ENCODE measurements at places on chromosomes 11 and 22. TPM values are rescaled to one million over a fixed set of nuclear protein-coding genes. Genes with fewer than 3 reads are reported as not detected.

The CD3D gene
- not detected for total RNA-seq

DNA sequence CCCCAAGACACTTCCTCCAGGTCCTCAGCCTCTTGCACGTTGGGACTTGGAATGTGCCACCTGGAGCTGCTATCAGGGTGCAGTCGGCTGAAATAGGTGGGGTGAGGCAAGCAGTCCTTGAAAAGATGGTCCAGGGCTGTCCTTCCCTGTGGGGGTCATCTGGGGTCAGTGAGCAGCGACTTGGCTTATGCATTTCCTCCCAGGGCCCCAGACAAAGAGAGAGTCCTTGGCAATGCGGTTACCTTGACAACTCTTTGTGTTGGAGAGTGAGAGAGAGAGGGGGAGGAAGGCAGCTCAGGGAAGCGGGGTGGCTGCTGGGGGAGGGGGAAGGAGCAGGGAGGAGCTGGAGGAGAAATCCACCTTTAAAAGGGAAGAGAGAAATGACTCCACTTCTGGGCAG, 93.8 kb downstream of the MIAT start:
- no peak for DNase-seq

GRCh38 chr11:35615921-35616900, 2.0 kb upstream of the FJX1 start:
- no peak for DNase-seq

DNA sequence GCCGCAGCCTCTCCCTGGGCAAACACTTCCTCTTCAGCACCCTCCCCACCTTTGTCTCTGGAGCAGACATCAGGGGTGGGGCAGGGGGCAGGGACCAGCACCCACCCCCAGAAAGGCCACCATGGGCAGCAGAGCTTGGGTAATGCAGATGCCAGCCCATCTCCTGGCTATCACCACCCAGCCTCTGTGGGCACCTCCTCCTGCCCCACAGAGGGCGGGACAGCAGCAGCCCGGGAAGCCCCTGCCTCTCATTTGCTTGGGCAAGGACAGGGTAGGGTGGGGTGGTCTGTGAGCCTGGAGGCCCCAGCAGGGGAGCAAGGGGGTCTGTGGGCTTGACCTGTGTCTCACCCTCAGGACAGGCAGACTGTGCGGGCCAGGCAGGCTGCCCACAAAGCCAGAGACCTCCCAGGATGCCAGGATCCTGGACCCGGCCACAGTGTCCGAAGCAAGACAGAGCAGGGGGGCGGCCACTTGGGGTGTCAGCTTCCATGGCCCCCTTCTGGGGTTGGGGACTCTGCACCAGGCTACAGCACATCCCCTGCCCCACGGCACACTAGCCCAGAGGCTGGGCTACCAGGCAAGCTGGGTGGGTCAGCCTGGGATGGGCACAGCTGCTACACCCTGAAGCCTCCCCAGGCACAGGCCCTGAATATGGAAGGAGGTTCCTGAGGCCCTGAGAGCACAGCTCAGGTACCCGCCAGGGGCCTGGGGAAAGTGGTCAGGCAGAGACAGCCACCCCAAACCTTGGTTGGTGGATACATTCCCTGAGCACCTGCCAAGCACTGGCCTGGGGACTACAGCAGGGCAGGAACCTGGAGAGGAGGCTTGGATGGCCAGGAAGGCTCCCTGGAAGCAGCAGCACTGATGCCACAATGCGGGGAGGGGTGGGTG, 4.5 kb downstream of the RNH1 start:
- DNase-seq = no peak

DNA sequence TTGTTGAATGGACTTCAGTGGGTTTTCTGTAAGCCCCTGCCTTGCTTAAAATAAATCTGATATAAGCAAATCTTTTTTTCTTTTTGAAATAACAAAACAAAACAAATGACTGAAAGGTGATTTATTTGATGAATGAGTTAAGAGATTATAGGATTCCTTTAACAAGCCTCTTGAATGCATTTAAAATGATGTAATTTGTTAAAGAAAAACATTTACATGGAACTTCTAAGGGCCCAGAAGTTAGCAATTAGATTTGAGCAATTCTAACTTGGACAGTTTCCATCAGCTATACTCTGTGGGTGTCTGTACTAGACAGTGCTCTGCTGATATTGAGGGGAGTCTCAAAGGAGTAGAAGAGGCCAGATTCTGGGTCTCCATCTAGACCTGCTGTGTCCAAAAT, 143.5 kb upstream of the RAG2 start:
- DNase-seq = no peak

DNA sequence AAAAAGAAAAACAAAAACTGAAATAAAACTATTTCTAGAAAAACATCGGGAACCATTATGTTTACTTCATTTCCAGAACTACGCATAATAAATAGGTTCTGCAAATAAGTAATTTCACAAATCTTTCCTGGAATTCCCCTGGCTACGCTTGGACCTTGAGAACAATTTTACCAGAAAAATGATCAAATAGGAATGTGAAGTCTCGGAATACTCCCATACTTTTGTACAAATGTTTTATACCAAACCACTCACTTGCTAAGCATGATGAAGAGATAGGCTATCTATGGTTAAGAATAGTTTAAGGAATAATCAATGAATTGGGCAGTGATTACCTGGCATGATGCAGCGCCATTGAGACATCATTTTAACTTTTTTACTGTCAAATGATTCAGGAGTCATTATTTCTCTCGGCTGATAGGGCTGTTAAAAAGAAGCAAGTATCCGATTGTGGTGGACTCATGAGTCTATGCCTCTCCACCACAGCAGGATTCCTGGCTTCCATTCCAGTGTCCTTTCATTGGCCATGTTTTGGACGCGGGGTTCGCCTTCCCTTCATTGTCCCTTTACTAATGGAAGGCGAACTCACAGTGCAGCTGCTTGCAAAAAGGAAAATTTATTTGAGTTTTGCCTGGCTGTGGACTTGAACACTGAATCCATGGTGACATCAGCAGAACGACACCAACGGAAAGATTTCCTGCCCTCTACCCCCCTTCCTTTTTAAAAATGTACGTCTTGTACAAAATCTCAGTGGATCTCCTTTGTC, 39.9 kb upstream of the BLID start:
- no peak for DNase-seq
